ENCODE measurements at places on chromosomes 3 and 15.

DNA sequence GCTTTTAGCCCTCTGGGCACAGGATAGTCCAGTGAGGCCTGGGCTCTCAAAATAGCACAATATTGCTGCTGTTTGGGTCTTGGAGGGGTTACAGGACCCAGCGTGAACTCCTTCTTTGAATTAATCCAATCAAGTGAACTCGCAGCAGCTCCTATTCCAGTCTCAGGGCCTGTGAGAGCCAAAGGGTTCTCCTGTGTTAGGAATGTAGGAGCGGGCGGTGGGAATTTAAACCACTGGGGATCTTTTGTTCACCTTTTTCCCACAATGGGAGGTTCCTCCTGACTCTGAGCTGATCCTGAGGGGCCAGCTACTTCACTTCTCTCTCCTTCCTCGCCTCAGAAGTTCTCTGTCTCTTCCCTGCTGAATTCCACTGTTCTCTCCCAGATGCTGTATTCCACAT lies 504.0 kb downstream of the UNC13C start:
- no peak for DNase-seq

DNA sequence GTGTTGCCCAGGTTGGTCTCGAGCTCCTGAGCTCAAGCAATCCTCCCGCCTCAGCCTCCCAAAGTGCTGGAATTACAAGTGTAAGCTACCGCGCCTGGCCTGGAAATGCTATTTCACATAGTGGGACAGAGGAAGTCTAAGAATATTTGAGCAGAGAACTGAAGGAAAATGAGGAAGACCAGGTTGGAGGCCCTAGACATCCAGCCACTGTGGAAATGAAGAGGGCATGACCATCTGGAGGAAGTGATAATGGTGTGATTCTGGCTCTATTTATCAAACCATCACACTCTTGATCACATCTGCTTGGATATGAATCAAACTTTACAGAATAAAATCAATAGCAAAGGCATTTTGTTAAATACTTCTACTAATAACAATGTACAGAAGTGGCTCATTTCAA lies 65.9 kb upstream of the ARHGEF3 start:
- no peak for DNase-seq

DNA sequence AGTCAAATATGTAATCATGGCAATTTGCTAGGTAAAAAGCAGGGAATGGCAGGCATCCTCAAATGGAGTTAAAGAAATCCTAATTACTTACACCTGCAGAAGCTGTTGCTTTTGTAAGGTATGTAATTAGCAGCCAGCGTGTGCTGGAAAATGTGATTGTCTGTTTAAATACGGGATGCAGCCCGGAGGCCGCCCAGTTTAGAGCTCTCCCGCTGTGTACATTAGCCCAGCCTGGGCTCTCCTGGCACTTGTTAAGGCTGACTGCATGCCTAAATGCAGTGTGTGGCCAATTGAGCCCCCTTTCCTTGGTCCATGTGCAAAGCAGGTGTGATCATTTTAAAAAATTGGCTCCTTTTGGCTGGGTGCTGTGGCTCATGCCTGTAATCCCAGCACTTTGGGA lies 9.0 kb downstream of the DPH3 start:
- DNase-seq: no peak

DNA sequence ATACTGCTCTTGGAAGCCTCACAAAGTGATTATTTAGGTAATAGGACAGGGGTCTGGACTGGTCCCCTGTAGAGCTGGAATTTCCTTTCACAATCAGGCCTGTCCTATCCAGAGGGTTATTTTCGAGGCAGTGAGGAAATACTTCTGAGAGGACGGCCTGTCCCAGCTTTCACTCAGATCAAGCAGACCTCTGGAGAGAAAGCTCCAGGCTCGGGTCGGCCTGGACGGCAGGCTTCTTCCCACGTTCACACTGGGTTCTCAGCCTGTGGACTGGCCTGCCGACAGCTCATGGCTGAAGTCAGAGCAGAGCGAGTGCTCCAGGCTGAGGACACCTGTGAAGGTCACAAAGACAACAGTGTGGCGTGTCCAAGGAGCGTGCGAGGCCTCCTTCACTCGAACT lies 405.3 kb downstream of the VPS13C start:
- no peak for DNase-seq

DNA sequence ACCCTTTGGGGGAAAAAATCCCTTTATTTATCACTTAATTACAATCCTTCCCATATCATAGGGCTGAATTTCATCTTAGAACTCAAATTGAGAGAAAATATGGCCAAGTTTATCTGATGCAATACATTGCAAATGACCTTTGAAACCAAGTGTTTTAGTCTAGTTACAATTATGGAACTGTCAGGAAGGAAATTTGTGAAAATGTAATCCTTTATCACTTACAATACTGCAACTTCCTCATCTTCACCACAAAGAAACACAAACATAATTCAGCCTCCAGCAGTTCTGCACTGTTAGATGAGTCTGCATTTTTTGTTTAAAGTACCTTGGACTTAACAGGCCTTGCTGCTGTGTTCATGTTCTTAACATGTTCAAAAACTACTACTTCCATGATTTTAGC lies 4.6 kb downstream of the CCPG1 start:
- DNase-seq: peak; percentile 76

DNA sequence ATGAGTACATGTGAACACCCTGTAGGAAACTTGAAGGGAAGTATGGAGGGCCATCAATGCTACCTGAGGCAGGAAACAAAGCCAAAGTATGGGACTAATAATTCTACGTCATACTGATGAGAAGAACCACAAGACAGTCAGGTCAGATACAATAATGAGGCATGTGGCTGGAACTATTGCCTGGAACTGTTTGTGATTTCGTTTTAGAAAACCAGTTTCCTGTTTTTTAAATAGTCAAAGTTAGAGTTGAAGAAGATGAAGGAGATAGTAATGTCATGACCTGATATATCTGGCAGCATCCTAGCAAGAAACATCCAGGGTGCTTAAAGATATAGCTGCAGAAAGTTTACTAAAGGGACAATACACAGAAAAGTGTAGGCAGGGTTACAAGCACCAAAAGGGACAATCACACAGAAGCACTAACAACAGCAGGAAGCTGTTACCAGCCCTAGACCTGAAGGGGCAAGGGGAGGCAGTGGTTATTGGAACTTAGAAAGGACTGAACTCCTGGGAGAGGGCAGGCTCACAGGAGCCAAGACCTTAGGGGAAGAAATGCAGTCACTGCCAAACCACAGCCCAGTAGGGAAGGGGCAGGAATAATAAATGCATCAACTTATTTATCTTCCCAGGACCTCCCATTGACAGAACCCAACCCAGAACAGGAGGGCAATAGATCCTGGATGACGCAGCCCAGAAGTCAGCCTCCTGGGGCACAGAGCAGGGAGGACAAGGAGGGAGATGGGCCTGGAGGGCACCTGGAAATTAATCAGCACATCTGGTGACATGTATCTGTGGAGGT lies 302.1 kb upstream of the STT3B start:
- no peak for DNase-seq

- no peak for DNase-seq
Observed at GRCh38 chr3:14962762-14963161, 15.4 kb downstream of the NR2C2 start.

- DNase-seq: no peak
Observed at GRCh38 chr3:46655271-46655670, 38.2 kb downstream of the ALS2CL start.

DNA sequence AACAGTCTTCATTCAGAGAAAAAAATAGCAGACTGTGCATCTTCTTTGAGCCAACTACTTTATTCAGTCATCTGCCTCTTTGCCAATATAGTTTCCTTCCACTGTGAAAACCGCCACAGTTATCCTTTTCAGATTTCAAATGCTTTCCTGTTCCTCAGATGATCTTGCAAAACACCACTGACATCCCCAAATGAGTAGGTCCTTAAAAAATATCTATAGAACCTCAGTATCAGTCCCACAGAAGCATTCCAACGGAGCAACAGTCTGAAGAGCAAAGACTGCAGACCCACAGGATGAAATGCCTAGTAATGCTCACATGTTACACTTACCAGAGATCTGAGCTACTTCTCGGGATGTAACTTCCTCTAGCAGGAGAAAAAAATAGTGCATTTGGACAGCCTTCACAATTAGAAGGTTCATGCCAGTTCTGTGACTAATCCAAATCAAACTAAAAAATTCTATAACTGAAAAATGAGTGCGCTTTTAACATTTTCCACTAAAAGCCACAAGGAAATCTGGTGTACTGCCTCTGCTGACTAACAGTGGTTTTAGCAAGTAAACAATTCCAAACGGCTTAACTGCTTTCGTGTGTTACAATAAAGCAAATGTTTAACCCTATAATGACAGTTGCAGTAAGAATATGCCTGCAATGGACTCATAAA lies at the start of gene ANKRD28:
TSS of gene ANKRD28 (minus strand) at position 338 of the 662 bp plus-strand sequence. CDS start 1,458 bp downstream, outside the sequence.
- DNase-seq: peak; percentile 95

DNA sequence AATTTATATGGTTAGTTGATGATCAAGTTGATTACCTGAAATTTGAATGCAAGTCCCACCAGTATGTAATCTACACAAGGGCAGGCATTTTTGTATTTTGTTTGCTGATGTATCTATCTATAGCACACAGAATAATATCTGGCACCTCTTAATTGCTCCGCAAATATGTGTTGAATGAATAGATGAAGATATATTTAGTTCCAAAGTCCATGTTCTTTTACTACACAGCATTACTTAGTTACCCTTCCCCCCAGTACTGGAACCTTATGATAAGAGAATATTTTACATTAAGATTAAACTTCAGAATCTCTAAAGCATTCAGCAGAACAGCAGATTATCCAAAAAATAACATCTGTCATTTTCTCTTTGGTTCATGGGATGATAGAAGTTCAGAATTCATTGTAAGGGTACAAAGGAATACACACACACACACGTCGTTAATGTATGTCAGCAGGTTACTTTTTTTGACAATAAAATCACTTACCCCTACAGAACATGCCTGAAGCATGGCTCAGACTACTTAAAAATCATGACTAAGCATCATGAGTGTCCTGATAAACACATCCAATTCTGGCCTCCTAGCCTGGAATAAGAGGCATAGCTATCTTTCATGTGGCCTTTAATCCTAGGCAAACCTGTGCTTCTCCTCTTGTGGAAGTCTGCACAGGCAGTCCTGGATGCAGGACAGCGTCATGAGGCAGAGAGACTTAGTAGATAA lies 148.9 kb upstream of the TBC1D5 start:
- DNase-seq: no peak

- DNase-seq: no peak
Observed at GRCh38 chr3:127867986-127868385, 45.7 kb upstream of the MGLL start.

DNA sequence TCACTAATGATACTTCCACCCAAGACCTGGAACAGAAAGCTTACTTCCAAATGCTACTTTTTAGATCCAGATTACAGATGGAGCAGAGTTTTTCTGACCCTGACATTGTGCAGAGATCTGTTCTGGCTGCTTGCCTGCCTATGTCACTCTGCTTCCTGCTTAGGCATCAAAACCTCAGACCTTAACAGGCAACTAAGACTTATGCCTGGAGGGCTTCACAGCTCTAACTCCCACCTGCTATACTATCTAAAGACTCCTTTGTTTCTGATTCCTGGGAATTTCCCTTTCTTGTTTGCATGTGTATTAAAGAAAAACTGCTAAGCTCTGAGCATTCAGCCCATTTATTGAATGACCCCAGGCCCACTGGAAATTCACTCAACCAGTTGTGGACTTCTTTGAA lies 157.4 kb upstream of the NPHP3 start:
- DNase-seq: no peak

DNA sequence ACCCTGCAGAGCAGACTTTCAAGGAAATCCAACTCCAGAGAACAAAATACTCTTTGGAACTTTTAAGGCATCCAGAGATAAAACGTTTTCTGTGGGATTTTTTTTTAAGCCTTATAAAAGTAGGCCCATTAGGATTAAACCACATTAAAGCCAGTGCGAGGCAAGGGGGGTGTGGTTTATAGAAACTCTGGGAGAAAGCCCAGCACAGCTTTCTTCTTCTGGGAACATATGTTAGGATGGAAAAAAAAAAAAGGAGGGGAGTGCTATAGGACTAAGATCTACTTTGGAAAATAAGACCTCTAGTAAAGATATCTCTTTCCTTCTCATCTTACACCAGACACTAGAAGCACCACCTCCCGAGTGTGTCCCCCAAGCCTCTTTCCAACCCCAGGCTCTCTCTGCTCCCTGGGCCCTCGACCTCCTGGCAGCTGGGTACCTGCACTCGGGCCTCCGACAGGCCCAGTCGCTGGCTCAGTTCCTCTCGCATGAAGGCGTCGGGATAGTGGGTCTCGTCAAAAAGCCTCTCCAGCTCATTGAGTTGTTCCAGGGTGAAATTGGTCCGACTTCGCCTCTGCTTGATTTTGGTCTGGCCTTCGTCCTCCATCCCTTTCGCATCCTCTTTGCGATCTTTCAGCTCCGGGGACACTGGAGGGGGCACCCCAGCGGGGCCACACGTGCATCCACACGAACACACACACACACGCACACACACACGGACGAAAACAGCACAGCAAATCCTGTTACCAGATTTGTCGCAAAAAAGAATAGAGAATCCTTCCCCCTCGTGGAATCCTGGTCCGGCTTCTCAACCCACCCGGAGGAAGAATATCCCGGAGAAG lies 3.8 kb downstream of the SHOX2 start:
- no peak for DNase-seq

GRCh38 chr15:40386480-40386879 lies 4.0 kb downstream of the KNSTRN start:
- no peak for DNase-seq

GRCh38 chr15:62211348-62211747 lies 46.3 kb upstream of the C2CD4B start:
- DNase-seq: no peak
